ENCODE measurements at places on chromosomes 2 and 18.

- DNase-seq: no peak
These were observed 27.2 kb downstream of the CHST10 start for GRCh38 chr2:100390001-100390940.

DNA sequence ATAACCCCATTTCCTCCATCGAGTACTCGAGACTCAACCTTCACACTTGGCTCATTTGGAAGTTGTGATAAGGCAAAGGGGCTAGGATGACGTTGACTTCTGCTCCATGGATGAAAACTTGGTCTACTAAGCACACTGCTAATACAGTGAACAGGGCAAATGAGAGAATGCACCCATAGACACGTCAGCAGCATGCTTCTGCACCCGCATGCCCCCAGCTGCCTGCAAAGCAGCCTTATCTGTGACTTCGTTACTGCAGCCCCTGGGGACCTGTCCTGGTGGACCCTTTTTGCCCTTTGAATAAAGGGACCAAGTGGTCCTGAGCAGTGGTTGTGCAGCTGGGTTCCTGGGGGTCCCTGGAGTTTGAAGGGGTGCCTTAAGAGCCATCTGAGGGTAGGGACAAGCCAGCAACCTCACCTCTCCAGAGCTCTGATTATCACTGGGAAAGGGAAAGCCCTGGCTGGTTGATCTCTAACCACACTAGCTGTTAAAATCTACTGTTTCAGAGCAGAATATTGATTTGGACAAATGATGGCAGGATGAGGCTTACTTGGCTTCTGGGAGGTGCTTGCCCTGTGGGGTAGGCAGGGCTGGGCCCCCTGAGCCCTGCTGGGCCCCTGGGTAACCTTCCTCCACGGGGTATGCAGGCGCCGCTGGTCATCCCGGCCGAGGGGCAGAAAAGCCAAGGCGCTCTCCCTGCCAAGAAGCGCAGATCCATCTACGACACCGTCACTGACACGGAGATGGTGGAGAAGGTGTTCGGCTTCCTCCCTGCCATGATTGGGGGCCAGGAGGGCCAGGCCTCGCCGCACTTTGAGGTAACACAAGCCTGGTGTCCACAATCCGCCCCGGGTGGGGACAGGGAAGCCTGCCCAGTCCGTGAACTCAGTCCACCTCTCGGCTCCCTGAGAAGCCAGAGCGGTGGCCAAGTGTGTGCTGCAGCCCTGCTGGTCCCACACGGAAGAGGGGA lies 37.6 kb upstream of the GPR17 start:
- no peak for DNase-seq

GRCh38 chr18:13448335-13448795 lies 229.8 kb downstream of the LDLRAD4 start:
- DNase-seq: no peak

GRCh38 chr2:48527226-48527885 lies 2.6 kb upstream of the STON1 start:
- DNase-seq: no peak

GRCh38 chr2:15238028-15238427 lies 323.1 kb downstream of the NBAS start:
- no peak for DNase-seq

GRCh38 chr2:154455166-154455565 lies 243.3 kb upstream of the KCNJ3 start:
- no peak for DNase-seq

GRCh38 chr2:74849228-74849892 lies 15.4 kb downstream of the HK2 start:
- DNase-seq: no peak

DNA sequence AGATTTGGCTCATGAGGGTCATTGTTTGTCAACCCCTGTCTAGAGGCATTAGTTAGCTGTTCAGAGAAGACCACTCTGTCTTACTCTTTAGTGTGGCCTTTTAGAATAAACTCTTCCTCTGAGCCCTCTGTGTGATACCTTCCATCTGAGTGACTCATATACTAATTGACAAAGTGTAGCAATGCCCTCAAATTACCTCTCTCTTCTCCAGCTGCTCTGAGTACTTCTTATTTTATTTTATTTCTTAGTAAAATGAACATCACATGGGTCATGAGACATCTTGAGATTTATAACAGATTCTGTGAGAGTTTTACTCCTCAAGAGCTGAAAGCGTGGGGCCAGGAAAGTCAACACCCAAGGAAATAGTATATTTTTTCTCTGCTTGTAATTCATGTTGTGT lies 67.4 kb downstream of the KCTD18 start:
- DNase-seq: peak; percentile 65

GRCh38 chr2:126425943-126426342 lies 230.0 kb upstream of the GYPC start:
- no peak for DNase-seq

GRCh38 chr2:178498137-178498536 lies 17.9 kb downstream of the PLEKHA3 start:
- DNase-seq: no peak

- no peak for DNase-seq
These were observed 149.9 kb downstream of the PLCL1 start for GRCh38 chr2:197954328-197954727.

DNA sequence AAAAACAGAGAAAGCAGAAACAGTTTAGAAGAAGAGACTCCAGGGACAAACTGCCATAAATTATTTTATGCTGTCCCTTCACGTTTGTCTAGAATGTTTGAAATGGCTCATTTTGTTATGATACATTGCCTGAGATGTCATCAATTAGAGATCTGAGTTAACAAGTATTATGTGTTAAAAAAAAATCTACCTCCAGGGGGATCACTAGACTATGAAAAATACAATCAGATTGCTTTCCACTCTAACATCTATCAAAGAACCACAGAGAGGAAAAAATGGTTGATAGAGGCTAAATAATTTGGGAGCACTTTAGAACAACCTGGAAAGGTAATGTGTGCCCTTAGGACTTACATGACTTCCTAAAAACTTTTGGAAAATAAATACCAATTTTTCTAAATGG lies 103.8 kb upstream of the CCDC150 start:
- no peak for DNase-seq

- no peak for DNase-seq
These were observed 132.8 kb downstream of the TTC27 start for GRCh38 chr2:32760628-32761027.

DNA sequence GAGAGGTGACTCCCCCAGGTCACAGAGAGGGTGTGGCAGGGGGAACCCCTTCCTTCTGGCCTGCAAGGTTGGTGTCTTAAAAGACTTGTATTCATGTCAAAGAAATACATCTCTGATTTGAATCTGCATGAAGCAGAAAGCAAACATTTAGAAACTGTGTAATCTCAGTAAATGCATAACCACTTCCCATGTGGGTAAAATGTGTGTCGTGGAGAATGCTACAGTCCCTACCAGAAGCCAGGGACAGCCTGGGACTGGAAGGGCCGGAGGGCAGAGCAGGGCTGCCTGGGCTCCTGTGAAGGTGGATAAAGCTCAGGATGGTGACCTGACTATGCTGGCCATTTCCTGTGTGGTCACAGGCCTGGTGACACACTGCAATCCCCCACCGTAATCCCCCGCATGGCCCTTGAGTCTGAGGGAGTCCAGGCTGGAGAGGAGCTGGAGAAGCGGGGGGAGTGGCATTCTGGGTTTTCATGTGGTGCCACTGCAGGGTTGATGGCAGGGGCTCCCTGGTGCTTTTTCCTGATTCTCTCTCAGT lies 102.2 kb downstream of the LRRC30 start:
- no peak for DNase-seq

DNA sequence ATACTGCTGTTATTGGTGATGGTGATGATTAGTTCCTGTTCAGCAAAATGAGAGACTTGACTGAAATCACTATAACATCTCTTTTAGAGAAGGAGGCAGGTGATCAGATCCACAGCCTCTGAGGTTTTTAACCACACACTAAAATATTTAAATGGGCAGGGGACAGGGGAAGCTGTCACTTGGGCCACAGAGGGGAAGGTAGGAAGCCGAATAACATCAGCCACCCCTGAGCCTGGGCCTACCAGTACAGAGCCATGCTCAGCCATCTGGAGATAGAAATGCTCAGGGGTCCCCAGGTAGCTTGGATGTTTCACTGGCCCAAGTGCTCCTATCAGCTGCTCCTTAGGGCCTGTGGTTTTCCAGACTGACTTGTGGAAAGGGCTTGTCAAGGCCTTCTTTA lies 122.3 kb downstream of the MRO start:
- DNase-seq: no peak

DNA sequence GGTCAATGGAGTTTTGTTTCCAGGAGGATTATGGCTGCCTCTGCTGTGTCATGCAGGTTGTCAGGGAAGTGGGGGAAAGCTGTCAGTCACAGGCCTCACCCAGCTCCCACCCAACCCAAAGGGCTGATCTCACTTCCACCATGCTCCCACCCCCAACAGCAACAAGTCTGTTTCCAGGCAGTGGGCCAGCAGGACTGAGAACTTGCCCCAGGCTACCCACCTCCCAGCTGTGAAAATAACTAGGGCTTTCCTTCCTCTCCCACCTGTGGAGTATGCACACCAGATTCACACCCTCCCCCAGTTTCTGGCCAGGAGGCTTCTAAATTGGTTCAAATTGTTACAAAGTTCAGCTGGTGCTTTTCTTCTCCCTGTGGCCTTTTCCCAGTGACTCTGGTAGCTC lies 95.6 kb upstream of the ACVR1 start:
- DNase-seq: no peak

GRCh38 chr18:9101730-9102507 lies 580 bp upstream of the NDUFV2 start:
- no peak for DNase-seq

DNA sequence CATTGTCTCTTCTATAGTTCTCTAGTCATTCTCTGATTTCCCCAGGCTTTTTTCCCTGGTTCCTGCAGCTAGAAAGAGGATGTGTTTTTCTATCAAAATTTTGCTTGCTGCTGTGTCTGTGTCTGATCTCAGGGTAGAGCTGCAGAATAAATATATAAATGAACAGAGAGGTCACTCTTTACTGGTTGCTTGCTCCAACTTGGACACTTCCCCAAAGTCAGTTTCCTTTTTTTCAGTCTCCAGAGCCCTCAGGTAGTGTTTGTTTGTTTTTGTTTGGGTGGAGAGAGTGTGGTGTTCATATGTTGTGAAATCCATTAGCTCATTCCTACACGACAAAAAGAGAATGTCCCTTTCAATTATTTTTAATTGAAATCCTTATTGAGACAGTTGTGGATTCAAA lies 85.8 kb downstream of the CERS6 start:
- DNase-seq: no peak

GRCh38 chr2:182973441-182974352 lies 64.6 kb downstream of the NCKAP1 start:
- no peak for DNase-seq

DNA sequence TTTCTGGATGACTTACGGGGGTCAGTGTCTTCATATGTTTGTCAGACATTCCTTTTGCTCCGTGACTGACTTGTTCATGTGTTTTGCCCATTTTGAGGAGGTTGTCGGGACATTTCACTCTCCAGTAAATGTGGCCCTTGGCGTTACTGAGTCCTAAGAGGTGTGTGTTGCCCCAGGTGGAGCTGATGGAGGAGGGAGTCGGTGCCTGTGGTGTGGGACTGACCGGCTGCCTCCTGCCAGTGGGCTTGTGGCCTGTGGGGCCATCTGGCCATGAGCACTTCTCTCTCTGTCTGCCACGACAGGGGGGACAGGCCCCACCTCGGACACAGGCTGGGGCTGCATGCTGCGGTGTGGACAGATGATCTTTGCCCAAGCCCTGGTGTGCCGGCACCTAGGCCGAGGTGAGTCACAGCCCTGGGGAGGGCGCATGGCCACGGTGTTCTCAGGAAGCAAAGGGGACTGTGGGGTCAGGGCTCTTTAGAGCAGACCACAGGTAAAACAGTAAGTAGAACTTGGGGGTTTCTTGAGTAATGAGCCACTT lies 15.8 kb downstream of the ATG4B start:
- DNase-seq: no peak

GRCh38 chr2:235606004-235606715 lies 112.3 kb downstream of the AGAP1 start:
- no peak for DNase-seq

DNA sequence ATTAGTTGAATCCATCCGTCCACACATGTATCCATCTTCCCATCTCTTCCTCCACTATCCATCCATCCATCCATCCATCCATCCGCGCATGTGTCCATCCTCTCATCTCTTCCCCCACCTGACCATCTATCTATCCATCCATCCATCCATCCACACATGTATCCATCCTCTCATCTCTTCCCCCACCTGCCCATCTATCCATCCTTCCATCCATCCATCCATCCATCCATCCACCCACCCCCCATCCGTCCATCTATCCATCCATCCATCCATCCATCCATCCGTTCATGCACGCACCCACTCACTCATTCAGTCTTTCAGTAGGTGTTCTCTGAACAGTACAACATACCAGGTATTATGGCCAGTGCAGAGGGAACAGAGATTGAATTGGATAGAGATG lies 18.9 kb upstream of the GREB1 start:
- DNase-seq: no peak

- no peak for DNase-seq
These were observed 110.4 kb downstream of the PLCL1 start for GRCh38 chr2:197914778-197915177.

DNA sequence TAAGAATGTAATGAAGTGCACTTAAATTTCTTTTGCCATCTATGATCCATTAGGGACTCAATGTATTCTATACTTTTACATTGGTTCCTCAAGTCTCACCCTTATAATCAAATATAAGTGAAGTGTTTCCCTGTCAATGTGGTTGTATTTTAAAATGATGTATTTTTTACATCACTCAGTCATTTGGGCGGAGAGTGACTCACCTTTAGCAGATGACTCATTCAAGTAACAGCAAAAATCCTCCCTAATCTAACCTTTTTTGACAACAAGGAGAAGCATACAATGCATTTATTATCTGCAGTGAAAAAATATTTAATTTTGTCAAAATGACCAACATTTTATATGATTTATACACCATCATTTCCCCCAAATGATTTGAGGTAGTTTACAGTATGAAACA lies 94.4 kb downstream of the FANCL start:
- no peak for DNase-seq

DNA sequence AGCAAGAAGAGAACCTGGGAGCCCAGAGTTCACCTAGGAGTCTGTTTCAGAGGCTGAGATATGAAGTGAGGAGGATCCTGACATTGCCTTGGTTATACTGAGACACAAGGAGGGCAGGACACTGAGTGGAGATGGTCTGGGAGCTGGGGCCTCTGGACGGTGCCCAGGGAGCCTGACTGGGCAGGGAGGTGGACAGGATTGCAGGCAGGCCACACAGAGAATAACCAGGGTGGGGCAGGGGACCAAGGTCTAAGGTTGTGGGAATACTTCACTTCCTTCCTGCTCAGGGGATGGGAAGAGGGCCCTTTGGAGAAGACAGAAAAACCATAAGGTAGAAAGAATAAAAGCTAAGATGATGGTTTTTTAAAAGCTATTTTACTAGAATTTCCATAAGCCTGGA lies 18.7 kb downstream of the EDAR start:
- DNase-seq: no peak

DNA sequence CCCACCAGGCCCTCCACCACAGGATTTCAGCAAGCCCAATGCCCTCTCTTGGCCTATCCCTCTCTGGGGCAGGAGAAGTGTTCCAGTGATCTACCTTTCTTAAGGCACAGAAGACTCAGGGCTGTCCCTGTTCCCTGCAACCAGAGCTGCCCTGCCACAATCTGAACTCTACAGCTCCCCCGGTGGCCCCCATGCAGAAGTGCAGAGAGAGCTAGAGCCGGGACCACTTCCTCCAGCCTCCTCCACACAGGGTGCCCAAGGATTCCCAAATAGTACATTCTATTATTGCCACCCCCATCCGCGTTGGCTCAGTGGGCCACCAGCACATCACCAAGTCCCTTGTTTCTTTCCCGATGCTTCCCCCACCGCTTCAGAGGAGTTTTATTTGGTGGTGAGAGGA lies 114.8 kb upstream of the PTPRM start:
- DNase-seq: no peak

All from BJ (cell line).